ENCODE measurements at places on chromosomes 2 and 18.

DNA sequence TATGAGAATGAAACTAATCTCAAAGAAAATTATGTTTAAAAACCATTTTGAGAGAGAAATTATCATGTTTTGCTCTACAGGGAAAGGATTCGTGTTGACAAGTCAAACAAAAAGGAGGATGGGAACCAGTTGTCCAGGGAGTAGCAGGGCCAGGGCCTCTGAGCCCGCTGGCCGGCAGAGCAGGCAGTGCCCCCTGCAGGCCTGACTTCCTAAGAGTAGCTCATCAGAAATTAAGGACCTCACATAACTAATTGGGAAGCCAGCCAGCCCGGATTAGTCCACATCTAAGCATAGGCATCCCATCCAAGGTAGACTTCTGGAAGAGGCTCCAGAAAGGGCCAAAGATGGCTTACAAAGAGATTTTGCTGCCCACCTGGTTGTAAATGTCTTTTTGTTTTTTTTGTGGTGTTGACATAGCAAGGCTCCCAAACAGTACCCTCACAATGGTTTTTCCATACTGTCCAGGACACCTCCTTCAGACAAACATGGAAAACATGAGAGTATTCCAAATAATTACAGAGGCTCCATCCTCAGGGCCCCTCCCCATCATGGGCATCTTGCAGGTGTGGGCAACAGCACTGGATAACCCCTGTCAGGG is 241.2 kb upstream of the TANK start:
- no peak for DNase-seq

- DNase-seq, result no peak
Observed at GRCh38 chr2:164595031-164595430, 26.3 kb downstream of the GRB14 start.

DNA sequence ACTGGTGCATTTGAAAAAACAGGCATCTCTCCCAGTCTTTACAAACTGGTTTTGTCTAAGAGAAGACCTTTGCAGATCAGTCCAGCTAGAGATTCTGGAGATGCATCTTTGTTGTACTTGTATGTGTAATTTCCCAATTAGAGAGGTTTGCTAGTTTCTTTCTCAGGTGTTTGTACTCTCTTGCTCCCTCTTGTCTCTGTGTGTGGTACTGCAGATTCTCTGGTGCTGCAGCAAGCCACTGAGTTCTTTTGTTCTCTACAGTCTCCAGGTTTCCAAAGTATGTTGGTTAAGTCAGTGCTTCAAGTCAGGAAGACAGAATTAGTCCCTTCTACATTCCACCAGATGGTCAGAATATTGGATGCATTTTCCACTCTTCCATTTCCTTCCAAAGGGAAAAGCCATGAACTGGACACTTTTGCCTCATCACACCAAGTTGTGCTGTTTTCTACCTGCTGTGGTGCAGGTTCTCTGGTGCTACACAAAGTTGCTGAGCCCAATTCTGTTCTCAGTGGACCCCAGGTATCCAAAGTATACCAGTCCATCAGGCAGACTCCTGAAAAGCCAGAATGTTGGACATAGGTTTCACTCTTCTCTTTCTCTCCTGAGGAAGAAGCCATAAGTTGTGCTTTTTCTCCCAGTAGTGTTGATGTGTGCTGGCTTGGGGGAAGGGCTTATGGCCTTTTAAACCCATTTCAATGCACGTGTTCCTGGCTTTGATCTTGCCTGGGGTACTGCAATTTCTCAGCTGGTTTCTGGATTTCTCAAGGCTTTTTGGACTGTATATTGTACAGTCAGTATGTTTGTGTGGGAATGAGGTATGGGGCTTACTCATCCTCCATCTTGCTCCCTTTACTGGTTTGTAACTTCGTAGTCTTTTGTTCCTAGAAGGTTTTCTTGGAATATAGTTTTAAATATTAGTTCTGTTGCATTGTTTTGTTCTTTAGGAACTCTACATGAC is 29.8 kb downstream of the EPC2 start:
- DNase-seq, result no peak

GRCh38 chr2:167331636-167332232 is 443.5 kb downstream of the XIRP2 start:
- no peak for DNase-seq

- no peak for DNase-seq
Observed at GRCh38 chr2:201984800-201985525, 48.7 kb upstream of the FZD7 start.

- DNase-seq, result no peak
Observed at GRCh38 chr2:223929571-223930102, 15.5 kb downstream of the WDFY1 start.

GRCh38 chr2:65349863-65350262 is 82.5 kb downstream of the SPRED2 start:
- peak; percentile 60 for DNase-seq

- DNase-seq, result peak; percentile 84
Observed at GRCh38 chr2:96868555-96869280, 1.2 kb downstream of the SEMA4C start.

GRCh38 chr2:129281791-129282530 is 697.5 kb upstream of the RAB6C start:
- DNase-seq, result no peak

DNA sequence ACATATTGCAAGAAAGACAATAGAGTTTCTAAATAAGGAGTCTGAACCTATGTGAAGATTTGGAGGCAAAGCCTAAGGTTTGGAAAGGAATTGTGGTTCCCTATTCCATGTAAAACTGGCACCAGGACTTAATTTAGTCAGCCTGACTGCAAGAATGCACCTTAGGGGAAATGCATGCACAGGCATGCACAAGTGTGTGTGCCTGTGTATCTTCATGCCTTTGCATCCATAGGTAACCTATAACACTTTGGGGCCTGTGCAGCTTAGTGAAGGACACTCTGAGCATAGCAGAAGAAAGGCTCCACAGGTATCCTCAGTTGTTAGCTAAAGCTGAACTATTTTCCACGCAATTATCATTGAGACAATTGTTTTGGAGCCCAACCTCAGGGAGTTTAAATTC is 73.4 kb downstream of the RPRM start:
- no peak for DNase-seq

DNA sequence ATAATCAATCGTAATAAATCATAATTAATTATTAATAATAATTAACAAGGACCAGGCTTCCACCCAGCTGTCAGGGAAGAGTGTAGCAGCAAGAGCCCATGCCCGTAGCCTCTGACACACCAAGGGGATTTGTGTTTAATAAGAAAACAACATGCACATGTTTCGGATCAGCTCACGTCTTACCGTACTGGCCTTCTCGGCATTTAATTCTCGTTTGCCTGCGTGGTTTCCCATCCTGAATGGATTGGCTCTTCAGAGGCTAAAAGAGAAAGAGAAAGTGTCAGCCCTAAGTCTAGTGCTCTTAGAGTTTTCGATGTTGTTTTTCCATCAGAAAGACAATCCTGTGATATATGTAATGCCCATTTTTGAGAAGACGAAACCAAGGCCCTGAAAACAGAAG is 27.6 kb downstream of the MBP start:
- DNase-seq, result no peak

GRCh38 chr18:48589797-48590519 is 51.1 kb downstream of the CTIF start:
- DNase-seq, result no peak

- no peak for DNase-seq
Observed at GRCh38 chr2:98543214-98543613, 65.1 kb downstream of the COA5 start.

- no peak for DNase-seq
Observed at GRCh38 chr2:111965062-111965461, 66.7 kb downstream of the MERTK start.

DNA sequence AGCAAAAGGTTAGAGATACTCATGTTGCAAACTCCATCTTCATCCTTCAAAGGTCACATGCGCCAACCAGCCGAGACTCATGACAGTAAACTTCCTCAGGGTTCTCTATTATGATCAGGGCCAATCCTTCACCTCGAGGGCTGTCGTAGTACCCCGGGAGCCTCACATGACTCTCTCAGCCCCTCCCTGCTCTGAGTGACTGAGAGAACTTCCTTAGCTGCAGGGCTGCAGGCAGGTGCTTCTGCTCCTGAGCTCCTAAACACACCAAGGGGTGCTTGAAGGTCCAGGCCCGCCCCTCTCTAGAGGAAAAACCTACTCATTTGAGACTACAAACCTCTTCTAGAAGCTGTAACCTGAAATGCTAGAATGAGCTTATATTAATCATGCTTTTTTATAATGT is 48.2 kb downstream of the LONRF2 start:
- no peak for DNase-seq

- no peak for DNase-seq
Observed at GRCh38 chr2:200455958-200456421, 53.9 kb downstream of the KCTD18 start.

DNA sequence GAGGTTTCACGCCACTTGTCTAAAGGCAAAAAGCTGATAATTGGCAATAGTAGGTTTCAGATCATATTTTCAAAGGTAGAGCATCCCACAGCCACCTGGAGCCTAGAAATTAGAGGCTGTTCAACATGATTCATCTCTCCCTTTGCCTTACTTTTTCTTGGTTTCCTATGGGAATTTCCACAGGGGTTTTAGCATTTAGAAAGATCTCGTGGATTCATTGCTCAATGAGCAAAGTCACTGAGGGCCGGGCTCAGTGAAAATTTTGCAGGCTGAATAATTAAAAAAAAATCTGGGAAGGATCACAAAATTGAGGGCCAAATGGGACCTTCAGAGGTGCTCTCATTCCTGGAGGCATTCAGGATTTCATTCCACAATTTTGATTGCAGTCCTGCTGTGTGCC is 137.1 kb downstream of the VAPA start:
- no peak for DNase-seq

GRCh38 chr18:6561016-6561415 is 146.3 kb upstream of the L3MBTL4 start:
- no peak for DNase-seq

- no peak for DNase-seq
Observed at GRCh38 chr2:224927646-224928173, 114.6 kb downstream of the DOCK10 start.

GRCh38 chr2:38534746-38535403 is 67.9 kb downstream of the HNRNPLL start:
- no peak for DNase-seq

DNA sequence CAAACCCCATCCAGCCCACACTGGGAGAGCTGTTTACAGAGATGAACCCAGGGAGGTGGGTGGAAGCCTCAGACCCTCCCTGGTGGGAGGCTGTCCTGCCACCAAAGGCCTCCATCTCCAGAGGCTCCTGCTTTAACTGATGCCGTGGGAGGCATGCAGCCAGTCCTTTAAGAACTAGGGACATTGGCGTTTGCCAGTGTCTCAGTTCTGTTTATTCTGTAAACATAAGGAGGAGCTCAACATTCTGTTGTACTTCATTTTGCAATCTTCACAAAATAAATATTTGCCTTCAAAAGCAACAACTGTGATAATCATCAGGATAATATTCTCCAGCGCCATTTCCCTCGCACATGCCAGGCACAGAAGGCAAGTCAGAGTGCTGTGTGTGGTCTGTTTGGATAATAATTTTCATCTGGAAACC is 6.8 kb downstream of the EDAR start:
- DNase-seq, result no peak

DNA sequence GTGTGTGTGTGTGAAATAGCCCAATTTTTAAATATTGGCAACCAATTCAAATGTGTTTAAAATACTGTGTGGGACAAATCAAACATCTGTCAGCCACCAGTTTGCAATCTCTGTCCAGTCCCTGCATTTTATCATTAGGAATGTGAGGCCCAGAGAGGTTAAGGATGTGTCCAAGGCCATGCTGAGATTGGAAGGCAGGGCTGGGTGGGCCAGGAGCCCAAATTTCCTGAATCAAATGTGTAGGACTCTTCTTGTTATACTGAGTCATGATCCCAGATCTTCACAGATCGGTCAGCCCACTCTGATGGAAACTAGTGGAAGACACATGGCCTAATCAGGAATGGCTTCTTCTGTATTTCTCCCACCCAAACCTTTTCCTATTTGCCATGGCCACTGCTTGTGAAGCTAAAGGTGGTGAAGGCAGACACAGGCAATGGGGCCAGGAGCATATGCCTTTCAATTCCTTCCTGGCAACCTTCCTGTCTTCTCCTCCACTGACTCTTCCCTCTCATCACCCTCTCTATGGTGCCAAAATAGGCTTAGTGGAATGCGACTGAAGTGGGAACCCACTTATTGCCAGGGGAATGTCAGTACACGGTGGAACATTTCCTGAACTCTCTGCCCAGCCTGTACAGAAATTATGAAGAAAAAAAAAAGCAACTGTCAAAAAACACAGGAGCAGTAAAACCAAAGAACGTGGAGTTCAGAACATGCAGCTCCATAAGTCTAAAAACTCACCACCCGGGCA is 35.5 kb downstream of the ZEB2 start:
- DNase-seq, result no peak

DNA sequence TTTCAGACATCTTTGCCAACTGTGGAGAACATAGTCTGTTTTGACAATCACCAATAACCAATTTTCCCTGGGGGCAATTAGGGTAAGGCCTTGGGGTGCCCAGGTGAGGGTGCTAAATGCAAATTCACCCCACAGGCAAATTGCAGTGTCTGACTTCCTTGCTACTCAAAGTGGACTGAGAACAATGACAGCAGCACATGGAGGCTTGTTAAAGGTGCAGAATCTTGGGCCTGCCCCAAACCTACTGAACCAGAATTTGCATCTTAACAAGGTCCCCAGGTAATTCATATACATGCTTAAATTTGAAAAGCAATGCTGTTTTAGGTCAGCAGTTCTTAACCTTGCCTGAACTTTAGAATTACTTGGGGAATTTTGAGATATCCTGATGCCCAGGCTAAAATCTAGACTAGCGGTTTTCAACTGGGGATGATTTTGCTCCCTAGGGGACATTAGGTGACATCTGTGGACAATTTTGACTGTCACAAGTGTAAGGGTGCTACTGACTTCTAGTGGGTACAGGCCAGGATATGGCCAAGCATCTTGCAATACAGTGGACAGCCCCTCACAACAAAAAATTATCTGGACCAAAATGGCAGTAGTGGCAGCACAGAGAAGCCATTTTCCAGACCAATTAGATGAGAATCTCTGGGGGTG is 80.2 kb upstream of the GCFC2 start:
- DNase-seq, result no peak

DNA sequence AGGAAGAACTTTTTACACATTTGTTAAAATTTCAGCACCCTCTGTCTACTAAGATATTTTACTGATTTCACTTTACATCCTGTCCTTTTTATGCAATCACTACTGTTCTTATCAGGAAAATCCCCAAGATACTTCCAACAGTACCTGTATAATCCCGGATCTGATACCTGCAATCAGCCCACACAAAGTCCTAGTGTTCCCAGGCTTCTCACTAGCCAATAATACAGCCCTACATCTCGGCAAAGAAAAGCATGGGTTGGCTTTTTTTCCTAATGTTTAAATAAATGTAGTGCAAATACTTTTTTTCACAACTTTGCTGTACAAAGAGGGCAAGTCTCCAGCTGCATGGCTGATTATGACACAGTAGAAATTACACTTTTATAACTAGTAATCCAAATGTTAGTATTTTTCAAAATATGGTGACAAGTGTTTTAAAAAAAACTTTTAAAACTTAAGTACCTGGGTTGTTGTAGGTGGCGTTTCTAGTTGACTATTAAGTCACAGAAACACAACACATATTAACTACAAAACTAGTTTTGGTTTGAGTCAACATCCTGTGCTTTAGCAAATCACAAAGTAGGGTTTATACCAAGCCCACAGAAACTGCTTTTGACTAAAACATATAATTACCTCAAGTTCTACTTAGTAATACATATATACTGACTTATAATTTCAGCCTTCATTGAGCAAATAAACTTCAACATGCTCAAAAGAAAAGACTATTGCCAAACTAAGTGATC is 19.5 kb downstream of the CNOT11 start:
- DNase-seq, result no peak

- no peak for DNase-seq
Observed at GRCh38 chr18:34657860-34658500, 52.1 kb upstream of the DTNA start.

Data from skeletal muscle cell (primary cell).